ENCODE measurements at places on chromosomes 1 and 21. TPM values are rescaled to one million over a fixed set of nuclear protein-coding genes. Genes with fewer than 3 reads are reported as not detected.
A peak's percentile ranks its signal among the peaks of the same experiment; 100 is the strongest.

GRCh38 chr1:6811583-6811982, 26.3 kb downstream of the CAMTA1 start:
- no peak for DNase-seq

- DNase-seq, result peak; percentile 16
Observed at GRCh38 chr1:92310185-92310597, 11.3 kb downstream of the RPAP2 start.

DNA sequence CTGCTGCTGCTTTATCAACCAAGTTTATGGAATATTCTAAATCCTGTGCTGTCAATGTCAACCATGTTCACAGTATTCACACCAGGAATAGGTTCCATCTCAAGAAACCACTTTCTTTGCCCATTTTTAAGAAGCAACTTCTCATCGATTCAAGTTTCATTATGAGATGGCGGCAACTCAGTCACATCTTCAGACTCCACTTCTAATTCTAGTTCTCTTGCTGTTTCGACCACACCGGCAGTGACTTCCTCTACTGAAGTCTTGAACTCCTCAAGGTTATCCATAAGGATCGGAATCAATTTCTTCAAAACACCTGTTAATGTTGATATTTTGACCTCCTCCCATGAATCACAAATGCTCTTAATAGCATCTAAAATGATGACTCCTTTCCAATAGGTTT, 39.7 kb upstream of the IFNLR1 start:
- no peak for DNase-seq

GRCh38 chr1:167544447-167545093, 9.0 kb downstream of the CREG1 start:
- peak; percentile 95 for DNase-seq

GRCh38 chr1:37951783-37952624, 5.2 kb upstream of the INPP5B start:
- no peak for DNase-seq

- peak; percentile 23 for DNase-seq
Observed at GRCh38 chr1:60171801-60172200, 98.2 kb upstream of the C1orf87 start.

RAP1A gene
- 20.8 TPM for total RNA-seq

IFNLR1 gene
- 7.8 TPM for total RNA-seq

DNA sequence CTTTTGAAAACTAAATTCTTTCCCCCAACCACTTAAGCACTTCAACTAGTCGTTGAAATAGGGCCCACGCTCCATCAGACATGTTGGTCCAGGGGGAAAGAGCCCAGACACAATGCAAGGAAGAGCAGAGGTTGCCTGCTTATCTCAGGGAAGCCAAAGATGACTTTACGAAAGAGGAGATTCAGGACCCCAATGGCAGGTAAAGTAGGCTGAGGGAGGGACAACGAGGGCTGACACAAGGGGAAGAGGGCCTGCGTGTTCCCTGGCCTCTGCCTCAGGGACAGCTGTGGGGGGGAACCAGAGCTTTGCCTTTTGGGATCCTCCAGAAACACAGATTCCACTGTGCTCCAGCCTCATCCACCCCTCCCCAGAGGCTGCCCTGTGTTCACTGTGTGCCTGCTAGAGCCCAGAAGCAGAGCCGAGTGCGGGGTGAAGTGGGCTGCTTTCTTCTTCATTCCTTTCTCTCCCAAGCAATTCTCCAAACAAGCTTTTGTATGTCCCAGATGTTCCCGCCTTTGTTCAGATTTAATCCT, 135.5 kb upstream of the GRIK3 start:
- no peak for DNase-seq

DNA sequence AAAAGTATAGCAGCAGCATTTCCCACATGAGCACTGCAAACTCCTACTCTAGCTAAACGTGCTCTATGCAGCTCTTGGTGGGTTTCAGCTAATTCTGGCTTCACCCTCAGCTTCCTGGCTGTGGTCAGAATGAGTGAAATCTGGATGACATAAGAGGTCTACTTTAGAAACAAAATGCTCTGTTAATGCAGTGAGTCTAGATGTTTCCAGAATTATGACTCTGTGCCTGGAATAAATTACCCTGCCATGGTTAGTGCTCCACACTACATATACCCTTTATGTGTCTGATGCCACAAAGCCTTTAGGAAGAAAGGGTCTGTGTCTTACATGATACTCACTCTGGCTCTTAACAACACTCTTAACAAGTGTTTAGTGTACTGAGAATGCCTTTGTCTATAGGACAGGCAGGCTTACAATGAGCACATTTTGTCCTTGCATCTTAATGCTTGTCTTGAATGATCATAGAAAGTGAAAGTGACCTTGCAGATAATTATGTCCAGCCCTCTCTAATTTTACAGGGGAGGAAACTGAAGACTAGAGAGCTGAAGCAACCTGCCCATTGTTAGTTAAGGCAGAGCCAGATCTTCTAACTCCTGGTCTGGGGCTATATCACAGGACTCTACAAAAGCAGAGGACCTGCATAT, 9.2 kb downstream of the S100A10 start:
- DNase-seq, result no peak

LCE1D gene
- total RNA-seq, result not detected

ETV3L gene
- total RNA-seq, result not detected

DNA sequence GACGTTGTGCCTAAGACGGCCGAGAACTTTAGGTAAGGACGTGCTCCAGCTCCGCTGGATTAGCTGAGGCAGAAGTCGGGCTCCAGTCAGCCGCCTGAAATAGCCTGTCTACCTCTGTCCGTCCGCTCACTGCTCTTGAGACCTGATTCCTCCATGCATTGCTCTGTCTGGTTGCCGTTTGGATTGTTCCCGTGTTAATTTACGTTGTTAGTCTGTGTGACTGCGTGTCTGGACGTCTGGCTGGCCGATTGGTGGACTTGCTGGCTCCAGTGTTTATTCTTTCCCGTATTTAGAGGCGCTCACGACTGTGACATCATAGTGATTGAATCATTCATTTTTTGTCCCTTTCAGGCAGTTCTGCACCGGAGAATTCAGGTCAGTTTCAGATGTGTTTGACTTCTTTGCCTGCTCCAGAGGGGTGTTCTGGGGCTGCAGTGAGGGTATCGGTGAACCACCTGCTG, 684 bp downstream of the PPIH start:
- DNase-seq, result no peak

GRCh38 chr1:65459397-65459768, 38.9 kb downstream of the LEPR start:
- peak; percentile 44 for DNase-seq

PLPPR4 gene
- total RNA-seq, result not detected

DNA sequence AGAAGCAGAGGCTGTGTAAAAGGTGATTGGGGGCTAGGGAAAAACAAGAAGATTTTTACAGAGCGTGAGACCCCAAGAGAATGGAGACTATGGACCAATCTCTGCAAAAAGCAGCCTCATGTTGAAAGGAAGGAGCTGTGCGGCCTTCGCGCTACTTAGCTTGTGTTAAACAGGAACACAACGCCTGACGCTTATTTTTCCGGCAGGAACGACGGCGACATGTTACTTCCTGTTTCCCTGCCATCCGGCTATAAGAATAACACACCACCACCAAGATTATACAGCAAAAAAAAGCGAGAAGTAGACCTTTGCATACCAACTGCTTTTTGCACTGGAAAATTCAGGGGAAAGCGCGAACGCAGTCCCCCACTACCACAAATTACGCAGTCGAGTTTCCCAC, 272.7 kb downstream of the FAM72C start:
- DNase-seq, result no peak

DNA sequence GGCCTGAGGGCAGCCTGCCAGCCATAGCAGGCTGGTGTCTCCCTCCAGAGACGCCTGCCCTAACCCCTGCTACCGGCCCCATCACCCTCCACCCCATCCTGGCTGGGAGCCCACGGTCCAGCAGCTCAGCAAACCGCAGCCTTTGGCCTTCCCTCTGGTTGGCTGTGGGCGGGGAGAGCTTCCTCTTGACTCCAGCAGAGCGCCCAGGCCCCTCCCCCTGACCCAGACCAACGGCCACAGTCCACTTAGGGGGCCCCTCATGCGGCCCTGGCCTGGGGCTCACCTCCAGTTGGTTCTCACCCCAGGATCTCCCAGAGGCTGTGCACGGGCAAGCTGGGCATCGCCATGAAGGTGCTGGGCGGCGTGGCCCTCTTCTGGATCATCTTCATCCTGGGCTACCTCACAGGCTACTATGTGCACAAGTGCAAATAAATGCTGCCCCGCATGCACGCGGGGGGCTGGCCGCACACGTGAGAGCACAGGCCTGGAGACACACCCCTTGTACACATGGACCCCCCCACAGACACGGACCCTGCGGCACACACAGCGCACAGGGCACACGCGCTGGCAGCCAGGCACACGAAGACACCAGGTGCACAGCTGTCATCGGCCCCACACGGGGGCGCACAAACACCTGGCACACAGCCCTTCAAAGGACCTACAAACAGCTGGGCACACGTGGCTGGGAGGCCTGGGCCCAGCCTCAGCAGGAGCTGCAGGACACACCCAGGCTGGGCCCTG, 3.1 kb downstream of the SMIM1 start:
- peak; percentile 16 for DNase-seq

IFI44 gene
- 5.0 TPM for total RNA-seq

ADGRB2 gene
- total RNA-seq, result 2.5 TPM

DNA sequence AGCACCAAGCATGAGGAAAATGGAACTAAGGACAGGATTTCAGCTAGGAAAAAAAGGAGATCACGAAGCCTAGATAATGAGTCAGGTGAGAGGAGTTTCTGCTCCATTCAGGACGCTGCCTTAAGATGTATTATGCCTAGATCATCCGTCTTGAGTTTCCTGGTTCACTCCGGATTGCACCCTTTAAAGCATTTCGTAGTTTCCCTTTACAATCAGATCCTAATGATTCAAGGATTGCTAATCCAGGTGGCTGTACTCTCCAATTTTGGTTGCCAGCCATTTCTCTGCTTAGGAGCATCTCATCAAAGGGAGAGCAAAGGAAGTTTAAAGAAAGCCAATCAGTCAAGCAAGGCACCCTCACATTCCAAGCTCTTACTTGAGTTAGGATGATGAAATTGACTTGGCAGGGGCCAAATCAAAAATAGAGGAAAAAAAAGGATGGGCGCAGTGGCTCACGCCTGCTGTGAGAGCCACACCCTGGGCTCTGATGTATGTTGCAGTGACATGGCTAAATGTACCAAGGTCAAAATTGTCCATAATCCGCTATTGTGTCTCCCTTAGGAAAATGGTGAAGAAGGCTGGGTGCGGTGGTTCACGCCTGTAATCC, 156.9 kb upstream of the SOD1 start:
- no peak for DNase-seq

DNA sequence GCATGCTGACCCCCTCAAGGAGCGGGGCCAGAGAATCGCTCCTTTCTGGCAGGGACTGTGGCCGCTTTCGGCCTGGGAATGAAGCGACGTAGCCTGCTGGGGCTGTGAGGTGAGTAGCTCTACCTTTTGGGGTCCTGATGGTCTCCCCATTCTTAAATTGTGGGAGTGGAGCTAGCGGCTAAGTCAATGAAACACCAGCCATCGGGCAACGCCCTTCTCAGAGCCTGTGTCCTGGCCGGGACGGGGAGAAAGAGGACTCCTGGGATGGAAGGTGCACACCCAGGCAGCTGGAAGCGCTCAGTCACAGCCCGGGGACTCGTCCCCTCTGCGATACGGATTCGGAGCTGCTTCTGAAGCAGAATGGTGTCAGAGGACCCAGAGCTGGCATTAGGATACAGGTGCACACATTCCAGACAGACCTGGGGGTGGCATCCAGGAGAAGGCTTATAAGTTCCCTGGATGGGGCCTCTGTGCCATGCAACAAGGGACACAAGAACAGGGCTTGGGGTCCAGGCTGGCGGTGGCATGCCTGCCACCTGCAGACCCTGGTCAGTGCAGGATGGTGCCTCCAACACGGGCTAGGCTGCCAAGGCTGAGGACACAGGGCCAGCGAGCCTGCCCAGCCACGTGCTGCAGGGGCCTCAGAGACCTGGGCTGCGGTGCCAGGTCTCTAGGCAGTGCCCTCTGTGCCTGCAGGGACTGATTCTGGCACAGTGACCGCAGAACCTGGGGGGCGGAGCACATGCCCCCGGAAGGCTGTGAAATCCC, 945 bp upstream of the WNT9A start:
- DNase-seq, result peak; percentile 14

COL8A2 gene
- 0.94 TPM for total RNA-seq

ZNF692 gene
- total RNA-seq, result 9.0 TPM

DNA sequence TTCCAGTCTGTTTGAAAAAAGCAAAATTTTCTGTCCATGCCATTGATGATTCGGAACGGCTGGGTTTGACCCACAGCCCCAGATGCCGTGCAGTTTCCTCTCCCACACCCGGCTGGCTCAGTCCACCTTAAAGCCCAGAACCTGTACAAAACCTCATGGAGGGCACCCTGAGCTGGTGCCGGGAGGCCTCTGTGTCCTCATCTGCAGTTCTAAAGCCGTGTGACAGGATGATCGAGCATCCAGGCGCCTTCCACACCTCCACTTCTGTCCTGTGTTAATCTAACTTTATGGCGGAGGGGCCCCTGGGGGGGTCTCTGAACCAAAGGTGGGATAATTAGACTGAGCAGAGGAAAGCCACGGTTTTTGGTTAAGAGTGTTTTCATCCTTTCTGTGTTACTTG, 49.6 kb downstream of the SLC37A1 start:
- DNase-seq, result no peak

CCDC185 gene
- total RNA-seq, result not detected

DNA sequence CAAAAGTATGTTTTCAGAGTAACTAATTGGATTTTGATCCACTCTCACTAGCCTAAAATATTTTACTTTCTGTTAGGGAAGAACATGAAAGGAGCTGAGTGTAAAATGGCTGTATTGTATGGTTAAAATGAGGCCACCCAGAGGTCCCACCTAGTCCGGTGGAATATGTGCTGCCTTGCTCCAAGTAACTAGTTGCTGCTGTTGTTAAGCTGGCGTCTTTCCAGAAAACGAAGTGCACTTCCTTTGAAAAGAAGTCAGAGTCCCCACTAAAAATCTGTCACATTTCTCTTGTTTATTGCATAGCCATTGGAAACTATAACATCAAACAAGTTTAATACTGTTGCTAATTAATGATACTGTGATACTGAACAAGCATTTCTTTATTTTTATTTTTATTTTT, 3.2 kb downstream of the SLC25A33 start:
- no peak for DNase-seq

DNA sequence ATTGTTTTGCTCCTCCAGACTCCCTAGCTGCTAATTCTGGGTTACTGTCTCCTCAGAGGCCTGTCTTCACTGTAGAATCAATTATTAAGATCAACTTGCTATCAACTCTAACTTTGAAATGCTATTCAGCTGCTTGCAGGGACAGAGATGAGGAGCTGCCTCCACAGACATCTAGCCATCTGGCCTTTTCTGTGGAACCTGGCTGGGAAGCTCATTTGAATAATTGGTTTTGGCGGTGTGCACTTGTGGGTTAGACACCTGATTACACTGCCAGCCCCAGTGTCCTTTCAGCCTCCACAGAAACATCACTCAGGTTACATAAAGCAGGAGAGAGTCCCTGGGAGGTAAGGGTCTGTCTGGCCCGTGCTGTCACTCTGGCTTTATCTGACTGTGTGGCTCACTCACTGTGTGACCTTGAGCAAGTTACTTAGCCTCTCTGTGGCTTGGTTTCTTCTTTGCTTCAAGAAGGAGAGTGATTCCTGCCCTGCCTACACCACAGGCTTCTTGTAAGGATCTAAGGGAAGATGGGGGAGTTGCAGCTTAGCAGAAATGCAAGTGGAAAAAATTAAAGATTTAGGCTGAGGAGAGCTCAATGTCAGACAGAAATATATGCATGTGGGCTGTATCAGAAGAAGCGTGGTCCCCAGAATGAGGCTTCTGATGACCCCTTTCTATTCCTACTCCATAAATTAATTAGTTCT, 131.6 kb downstream of the BEND5 start:
- no peak for DNase-seq

TLCD4 gene
- 2.3 TPM for total RNA-seq

Data from mammary epithelial cell (primary cell).